ENCODE measurements at places on chromosomes 2 and 18.

- DNase-seq, result no peak
These were observed 104.7 kb upstream of the OTOS start for GRCh38 chr2:240245184-240245583.

DNA sequence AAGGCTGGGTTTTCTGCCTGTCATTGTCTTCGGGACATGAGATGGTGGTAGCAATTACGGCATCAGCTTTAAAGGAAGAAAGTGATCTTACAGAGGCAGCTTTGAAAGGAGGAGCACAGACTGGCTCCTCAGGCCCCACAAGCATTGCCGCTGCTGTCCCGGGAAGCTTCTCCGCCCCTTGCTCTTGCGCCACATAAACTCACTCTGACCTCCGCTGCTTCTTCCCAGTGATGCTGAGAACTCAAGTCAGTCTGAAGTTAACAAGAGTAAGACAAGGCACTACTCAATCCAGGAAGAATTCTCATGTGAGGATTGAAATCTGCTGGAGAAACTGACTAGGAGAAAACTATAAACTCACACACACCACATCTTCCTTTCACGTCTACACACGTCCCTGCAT is 112.4 kb upstream of the RIOK3 start:
- no peak for DNase-seq

- DNase-seq, result no peak
These were observed 39.4 kb downstream of the CTDP1 start for GRCh38 chr18:79718878-79719477.

GRCh38 chr2:229300790-229301189 is 29.7 kb upstream of the PID1 start:
- DNase-seq, result no peak

- DNase-seq, result no peak
These were observed 197.5 kb upstream of the COPS8 start for GRCh38 chr2:236887953-236888793.

- no peak for DNase-seq
These were observed 72.1 kb downstream of the STPG4 start for GRCh38 chr2:47083005-47083404.

DNA sequence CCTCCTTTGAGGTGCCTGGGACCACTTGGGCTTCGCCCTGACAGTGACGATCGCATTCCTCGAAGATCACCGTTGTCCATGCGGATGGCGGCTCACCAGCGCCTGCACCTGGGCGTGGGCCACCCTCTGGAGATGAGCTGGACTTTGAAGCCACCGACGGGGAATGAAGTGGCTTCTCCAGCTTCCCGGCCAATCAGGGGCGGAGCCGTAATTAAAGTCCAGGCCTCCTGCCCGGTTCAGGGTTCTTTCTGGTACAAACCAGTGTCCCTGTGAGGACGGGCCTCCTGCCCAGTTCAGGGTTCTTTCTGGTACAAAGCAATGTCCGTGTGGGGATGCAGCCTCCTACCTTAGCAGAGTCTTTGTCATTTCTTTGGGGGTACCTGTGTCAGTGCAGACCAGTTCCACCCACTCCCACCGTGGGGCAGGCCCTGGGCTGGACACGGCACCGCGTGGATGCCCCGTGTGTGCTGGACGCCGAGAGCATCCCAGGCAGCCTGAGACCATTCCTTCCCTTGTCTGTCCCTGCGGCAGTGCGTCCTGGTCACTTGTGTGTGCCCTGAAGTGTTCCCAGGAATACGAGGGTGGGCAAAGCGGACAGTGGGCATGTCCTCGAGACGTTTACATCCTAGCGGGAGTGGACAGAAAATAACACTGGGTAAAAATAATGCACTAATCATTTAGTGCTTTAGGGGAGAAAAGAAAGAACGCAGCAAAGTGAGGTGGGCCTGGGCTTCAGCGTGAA is 55.0 kb downstream of the KCNG2 start:
- DNase-seq, result no peak

GRCh38 chr18:76496194-76496890 is 1.3 kb upstream of the ZNF516 start:
- DNase-seq, result peak; percentile 26

DNA sequence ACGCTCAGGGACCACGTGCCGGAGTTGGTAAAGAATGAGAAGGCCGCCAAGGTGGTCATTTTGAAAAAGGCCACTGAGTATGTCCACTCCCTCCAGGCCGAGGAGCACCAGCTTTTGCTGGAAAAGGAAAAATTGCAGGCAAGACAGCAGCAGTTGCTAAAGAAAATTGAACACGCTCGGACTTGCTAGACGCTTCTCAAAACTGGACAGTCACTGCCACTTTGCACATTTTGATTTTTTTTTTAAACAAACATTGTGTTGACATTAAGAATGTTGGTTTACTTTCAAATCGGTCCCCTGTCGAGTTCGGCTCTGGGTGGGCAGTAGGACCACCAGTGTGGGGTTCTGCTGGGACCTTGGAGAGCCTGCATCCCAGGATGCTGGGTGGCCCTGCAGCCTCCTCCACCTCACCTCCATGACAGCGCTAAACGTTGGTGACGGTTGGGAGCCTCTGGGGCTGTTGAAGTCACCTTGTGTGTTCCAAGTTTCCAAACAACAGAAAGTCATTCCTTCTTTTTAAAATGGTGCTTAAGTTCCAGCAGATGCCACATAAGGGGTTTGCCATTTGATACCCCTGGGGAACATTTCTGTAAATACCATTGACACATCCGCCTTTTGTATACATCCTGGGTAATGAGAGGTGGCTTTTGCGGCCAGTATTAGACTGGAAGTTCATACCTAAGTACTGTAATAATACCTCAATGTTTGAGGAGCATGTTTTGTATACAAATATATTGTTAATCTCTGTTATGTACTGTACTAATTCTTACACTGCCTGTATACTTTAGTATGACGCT is 5.8 kb downstream of the MYCN start:
- no peak for DNase-seq

- DNase-seq, result no peak
These were observed 167.6 kb downstream of the DCDC2C start for GRCh38 chr2:3871002-3871401.

DNA sequence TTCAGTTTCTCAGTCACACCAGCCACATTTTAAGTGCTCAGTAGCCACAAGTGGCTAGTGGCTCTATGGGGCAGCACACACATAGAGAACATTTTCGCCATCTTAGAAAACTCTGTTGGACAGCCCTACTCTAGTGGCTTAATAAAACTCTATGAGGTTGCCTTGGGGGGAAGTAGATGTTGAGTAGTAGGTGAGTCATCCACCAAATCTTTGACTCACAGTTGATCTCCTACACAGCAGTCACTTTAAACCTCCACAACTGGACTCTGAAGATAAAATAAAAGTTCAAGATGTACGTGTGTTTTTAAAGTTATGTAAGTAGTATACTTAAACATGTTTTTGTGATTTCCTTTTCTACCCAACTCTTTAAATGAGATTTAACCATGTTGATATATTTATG is 379.0 kb downstream of the SETBP1 start:
- no peak for DNase-seq

- DNase-seq, result no peak
These were observed 96.8 kb downstream of the PTPN4 start for GRCh38 chr2:119856469-119856901.

- DNase-seq, result no peak
These were observed 5.5 kb upstream of the SERTAD2 start for GRCh38 chr2:64659252-64659651.

DNA sequence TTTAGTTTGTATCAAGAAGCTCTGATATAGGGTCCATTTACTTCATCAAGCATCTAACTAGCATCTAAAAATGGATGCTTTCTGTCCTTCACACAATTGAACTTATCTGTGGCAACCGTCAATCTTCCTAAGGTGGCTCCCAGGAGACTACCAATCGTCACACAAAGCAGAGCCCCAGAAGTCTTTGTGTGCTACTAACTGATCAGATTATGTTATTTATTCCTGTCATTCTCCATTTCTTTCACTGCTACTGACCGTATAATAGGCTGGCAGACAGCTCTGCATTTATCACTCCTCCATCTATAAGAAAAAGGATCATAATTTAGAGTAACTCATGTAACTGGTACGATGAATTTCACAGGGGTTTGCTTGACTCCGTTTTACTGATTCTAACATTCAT is 585.0 kb upstream of the NXPH2 start:
- DNase-seq, result no peak

DNA sequence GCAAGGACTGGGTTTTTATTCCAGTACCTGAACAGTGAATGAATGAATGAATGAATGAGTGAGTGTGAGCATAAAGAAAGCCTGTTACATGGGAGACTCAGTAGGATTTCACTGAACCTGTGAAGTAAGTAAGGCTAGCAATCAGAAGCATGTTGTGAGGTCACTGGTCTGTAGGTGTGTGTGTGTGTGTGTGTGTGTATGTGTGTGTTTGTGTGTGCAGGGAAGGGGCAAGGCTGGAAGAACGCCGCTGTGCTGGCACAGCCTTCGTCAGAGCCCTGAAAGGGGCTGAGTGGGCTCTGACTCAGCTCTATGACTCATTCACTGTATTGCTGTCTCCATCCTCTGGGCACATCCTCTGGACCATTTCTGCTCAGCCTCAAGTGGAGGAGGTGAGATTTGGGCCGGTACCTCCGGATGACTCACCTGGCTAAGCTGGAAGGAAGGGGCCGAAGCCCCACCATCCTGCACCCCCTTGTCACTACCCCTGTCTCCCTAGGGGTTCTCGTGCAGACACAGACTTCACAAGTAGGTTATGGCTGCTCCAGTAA is 51.4 kb upstream of the MRPL33 start:
- peak; percentile 47 for DNase-seq

DNA sequence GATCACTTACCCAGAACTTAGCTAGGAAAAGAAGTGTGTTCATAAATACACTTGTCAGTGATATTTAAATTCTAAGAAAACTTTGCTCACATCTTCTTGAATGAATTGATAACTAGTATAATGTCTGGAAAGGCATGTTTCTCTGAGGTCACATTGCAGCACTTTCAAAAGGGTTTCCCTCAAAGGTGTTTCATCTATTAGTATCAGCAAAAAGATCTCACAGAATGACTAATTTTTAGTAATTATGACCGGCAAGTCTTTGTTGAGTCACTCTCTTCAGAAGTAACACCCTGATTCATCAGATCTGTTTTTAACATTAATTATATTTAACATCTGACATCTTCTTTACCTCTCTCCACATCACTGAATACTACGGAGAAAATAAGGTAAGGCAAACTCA is 222.3 kb downstream of the IKZF2 start:
- DNase-seq, result no peak

DNA sequence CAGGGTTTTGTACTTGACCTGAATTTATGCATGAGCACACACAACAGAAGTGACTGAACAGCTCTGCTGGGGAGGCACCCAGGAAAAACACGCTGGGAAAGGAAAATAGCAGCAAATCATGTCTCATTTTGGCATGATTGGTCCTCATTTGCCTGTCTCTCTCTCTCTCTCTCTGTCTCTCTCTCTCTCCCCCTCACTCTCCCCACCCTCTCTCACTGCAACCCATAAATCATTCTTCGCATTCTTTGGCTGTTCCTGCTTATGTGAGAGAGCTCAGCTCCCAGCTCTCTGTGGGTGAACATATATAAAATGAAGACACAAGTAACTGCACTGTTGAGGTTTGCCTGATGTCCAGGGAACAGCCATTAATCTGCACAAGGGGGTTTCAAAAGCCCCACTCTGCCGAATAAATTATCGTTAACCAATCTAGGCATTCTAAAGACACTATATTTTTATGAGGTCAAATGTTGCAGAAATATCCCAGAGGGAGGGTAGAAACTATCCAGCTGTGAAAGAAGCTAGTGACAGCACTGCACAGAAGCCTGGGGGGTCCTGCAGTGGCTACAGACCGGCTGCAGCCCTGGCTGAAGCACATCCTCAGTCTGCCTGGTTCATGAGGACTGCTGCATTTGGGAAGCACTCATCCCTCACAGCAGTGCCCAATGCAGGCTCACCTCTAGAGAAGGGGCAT is 260.3 kb downstream of the AFF3 start:
- no peak for DNase-seq

GRCh38 chr2:27807476-27807875 is 36.0 kb downstream of the MRPL33 start:
- DNase-seq, result no peak

- no peak for DNase-seq
These were observed 139.1 kb downstream of the IRS1 start for GRCh38 chr2:226660526-226660925.

- DNase-seq, result no peak
These were observed 24.5 kb upstream of the LPIN2 start for GRCh38 chr18:3037423-3037915.

DNA sequence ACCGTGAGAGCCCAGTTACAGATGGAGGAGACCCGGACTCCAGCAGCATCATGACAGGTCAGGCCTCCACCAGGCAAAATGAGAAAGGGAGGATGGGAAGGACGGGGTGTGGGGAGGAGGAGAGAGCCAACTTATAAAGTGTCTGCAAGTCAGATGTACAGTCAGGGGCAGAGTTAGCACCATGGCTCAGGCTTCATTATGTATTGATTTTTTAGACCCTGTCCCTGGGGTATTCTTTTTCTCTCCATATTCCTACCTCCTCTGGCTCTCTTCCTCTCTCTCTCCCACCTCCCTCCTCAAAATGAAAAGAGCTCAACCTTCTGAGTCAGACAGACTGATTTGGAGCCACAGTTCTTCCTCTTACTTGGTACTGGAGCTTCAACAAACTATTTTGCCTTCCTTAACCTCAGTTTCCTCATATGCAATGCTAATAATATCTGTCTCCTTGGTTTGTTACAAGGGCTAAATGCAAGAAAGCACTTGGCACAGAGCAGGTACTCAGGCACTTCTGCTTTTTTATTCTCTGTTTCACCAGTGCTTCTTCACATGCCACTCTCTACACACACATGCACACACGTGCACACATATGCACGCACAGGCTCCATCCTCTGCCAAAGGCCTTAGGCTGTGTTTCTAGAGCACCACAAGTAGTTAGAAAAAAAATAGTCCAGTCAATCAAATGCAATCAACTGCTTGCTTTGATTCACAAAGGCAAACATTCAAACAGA is 92.3 kb upstream of the PKDCC start:
- DNase-seq, result no peak

GRCh38 chr18:48992791-48993555 is 42.2 kb upstream of the SMAD7 start:
- no peak for DNase-seq

DNA sequence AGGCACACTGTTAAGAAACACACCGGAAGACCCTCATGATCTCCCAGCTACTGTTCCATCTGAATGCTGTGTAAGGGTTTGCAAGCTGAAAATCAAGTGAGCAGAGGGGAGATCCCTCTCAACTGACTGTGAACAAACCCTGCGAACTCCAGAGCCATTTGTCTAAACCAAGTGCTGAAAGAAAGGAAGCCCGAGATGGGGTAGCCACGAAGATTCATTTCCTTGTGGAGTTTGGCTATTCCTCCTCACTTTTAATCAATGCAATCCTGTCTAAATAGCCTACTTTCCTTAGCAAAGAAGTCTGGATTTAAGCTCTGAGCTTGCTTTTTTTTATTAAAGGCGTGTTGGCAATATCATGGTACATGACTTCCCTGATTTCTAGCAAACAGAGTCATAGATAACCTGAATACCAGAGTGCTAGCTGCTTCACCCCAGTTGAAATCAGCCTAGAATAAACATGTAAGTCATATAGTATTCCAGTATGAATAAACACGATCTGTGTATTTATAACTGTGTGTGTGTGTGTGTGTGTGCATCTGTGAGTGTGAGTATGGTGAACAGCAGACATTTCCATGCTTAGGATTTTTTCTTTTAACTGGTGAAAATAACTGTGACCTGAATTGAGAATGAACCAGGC is 365.2 kb downstream of the ZNF521 start:
- DNase-seq, result no peak
